ENCODE measurements at places on chromosomes 7 and 10.

DNA sequence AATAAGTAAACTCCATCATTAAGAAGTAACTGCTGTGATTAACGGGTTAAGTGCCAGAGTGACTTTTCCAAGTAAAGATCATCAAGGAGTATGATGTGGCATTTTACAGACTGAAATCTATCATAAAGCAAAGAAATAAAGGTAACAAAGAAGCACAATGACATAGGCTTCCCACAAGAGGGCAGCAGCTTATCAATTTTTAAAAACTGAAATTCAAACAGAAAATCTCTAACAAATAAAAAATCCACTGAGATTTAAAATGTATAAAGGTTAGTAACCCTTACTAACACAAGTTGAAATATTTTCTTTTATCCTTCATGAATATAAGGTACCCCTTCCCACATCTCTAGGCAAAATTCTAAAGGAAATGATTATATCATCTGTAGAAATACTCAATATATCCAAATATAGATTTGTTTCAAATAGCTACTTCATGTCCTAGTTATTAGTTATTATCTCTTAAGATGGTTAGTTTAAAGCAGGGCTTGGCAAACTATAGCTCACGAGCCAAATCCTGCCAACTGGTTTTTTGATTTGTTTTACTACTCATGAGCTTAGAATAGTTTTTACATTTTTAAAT is 29.2 kb downstream of the FAM3C start:
- DNase-seq, result no peak

DNA sequence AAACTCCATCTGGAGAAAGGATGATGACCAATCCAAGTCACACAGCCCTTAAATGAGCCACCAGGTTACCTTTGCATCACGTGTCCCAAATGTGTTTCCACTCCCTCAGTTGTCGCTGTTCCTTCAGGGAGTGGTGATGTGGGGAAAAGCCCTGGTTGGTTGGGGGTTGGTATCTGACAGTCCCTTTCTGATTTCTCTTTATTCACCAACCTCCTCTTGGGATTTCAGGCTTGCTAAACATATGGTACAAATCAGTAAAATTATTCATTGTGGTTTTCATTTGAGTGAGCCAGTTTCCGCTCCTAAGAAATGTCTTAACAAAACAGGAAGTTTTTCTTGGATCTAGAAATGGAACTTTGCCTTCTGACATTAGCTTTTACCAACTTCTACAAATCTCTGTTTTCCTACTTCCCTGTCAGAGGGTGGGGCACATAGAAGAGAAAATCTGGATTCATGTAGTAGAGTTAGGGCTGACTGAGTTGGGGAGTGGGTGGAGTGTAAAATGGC is 40.0 kb upstream of the KMT2E start:
- DNase-seq, result no peak

GRCh38 chr7:38992203-38992602 is 14.5 kb downstream of the POU6F2 start:
- DNase-seq, result no peak

DNA sequence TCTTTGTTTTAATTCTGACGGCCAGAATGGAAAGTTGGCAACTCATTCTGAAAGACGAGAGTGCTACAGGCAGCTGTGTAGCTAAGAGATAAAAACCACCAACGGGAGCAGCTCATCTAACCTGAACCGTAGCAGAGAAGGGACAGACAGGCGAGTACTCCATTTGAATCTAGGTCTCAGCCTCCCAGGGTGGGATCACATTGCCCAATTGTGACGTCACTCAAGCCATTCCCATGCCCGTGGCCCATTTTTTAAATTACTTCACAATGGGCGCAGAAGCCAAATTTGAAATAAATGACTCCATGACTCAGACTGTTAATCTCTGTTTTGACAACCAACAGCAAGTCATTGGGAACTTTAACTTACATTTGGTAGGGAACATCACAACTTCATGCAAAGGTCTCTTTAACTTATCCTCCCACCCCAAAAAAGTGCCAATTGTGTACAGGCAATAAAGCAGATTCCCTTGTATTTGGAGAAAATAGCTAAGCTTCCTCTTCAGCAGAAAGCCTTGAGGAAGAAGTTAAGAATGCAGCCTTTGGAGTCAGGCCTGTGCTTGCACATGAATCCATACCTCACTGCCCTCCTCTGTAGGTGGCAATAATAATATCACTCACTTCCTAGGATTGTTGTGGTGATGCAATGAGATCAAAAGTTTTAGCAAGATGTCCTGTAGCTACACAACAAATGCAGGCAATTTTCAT is 93.2 kb upstream of the KIF5B start:
- DNase-seq, result no peak

GRCh38 chr7:105126436-105126975 is 112.5 kb downstream of the KMT2E start:
- DNase-seq, result no peak

- no peak for DNase-seq
Observed at GRCh38 chr10:62652114-62652513, 152.4 kb upstream of the ADO start.

DNA sequence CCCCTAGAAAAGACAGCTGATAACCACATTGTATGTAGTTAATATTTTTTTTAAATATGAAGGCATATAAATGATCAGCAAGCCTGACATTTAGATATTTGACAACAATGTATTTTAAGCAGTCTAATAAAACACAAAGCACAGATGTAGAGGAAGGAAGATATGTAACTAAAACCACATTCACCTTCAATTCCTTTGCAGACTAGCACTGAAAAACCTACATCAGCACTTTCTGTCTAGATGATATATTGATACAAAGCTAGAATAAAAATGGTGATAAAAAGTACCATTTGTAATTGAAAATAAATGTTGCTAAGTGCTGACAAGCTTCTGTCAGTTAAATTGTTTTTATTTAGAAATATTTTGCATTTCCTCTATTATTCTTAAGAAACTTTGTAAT is 153.6 kb downstream of the IMMP2L start:
- no peak for DNase-seq

GRCh38 chr7:35508623-35509400 is 186.1 kb downstream of the HERPUD2 start:
- DNase-seq, result no peak

DNA sequence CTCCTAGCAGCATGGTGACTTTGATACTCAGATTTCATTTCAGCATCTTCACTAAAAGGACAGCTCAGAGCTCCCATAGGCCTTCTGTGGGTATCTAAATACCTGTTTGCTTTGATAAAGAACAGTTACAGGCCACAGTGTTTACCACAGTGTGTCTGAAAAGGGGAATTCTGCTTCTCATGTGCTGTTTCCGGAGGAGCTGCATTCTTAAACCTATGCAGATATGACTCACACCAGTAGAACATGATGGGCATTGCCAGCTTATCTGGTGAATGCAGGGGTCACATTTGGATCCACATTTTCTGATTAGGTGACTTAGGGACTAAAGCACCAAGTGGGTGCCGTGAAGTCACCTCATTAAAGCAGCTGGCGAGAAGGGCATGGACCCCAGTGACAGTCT is 52.6 kb downstream of the TRRAP start:
- no peak for DNase-seq

- no peak for DNase-seq
Observed at GRCh38 chr7:86454753-86455152, 189.0 kb upstream of the GRM3 start.

DNA sequence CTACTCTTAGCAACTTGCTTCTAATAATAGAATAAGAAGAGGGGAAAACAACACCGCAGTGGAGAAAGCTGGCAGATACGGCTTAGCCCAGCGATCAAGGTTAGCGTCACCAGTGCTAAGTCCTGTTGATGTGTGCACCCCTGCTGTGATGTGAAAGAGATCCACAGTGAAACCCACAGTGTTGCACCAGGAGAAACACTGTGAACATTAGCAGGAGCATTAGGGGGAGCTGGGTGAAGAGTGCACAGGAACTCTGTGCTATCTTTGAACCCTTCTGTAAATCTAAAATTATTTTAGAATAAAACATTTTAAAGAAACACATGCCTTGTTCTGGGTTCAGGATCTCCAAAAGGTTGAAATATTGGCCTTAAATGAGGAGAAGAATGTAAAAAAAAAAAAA is 154.1 kb upstream of the UNC5B start:
- DNase-seq, result no peak

GRCh38 chr10:100359030-100359432 is 12.0 kb downstream of the SCD start:
- no peak for DNase-seq

DNA sequence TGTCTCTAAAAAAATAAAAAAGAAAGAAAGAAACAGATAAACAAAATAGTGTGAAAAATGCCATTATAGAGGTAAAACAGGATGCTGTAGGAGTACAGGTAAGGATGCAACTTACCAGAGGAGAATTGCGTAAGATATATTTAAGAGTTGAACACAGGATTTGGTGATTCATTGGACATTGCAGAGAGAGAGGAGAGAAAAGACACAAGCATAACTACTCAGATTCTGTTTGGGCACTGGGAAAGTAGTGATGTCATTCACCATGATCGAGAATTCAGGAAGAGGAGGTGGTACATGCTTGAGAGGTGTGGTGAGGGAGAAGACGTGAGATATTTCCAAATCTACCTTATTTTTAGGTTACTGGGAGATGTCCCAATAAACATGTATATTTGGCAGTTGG is 97.6 kb downstream of the AASS start:
- DNase-seq, result no peak

- no peak for DNase-seq
Observed at GRCh38 chr10:70668454-70668970, 3.8 kb upstream of the ADAMTS14 start.

DNA sequence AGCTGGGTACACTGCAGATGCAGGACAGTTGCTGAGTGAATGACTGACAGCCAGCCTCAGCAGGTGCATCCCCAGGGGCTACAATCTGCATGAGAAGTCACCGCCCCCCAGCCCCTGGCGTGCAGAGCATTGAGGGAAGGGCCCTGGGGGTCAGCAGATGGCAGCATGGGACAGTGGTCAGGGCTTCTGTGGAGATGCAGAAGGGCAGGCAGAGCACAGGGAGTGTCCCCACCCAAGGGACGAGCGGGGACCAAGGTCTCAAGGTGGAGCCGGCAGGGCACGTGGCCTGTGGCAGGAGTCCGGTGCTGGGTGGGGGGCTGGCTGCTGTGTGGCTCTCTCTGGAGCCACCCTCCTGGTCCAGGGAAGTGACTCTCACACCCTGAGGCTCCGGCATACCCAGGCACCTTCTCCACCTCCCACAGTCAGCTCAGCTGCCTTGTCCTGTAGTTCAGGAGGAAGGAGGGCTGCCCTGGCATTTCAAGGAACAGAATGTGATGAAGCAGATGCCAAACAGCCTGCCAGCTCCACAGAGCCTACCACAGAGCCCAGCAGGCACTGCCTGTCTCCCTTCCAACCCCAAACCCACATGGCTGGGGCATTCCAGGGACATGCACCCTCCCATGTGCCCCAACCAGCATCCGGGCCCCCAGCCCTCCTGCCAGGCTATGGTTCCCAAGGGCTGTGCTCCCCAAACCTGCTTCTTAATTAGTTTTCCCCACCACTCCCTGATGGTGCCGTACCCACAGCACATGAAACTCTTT is 114.5 kb downstream of the TMEM130 start:
- no peak for DNase-seq

GRCh38 chr10:99548041-99548530 is 15.3 kb downstream of the NKX2-3 start:
- no peak for DNase-seq

GRCh38 chr10:47077941-47078340 is 166.7 kb downstream of the PTPN20 start:
- DNase-seq, result peak; percentile 38

DNA sequence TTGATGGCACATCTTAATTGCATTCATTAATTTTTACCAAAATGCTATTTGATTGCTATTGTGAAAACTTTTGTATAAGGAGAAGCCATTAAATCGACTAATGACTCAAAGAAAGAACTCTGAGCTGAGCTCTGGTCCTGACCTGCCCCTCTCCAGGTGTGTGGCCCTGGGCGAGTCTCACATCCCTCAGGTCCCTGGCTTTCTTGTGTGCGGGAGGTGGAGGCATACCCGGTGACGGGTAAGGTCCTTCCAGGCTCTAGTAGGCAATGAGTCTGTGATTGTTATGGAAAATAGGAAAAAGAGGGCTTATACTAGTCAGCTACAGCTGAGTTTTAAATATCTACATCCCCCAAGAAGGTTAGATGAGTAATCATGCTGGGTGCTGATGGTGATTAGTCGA is 248.1 kb downstream of the GATA3 start:
- no peak for DNase-seq

GRCh38 chr10:1166101-1166827 is 110.1 kb downstream of the WDR37 start:
- peak; percentile 26 for DNase-seq

DNA sequence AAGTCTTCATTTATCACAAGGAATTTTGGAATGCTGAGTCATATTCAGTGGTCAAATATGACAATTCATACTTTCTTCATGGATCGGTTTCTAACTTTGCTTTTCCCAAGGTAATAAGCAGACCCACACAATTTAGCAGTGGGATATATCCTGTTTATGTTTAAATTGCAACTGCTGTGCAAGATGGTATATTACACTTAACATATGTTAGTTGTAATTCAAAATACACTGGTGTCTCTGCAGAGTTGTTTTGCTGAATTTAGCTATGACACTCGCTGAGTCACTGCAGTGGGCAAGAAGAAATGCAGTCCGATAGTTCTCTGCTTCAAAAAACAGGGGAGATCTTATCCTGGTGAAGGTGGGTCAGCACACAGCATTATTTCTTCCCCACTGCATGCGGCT is 194.8 kb upstream of the PTN start:
- no peak for DNase-seq

GRCh38 chr10:77359287-77359691 is 278.3 kb downstream of the KCNMA1 start:
- DNase-seq, result no peak

DNA sequence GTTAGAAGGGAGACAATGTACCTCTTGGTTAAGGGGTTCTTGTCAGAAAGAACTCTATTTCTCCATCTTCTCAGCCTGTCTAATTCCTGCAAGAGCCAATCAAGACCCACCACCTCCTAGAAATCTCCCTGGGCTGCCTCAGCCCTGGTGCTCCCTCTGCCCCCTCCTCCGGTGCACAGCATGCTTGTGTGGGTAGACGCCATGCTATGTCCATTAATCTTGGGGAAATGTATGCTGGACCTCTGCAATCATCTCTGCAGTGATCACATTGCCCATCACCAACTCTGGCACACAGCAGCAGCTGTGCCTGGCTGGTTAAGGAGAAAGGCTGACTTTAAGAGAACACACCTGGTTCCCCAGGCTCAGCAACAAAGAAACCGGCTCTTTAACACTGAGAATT is 37.3 kb downstream of the SH3PXD2A start:
- no peak for DNase-seq

GRCh38 chr7:74029089-74029785 is 1.3 kb downstream of the ELN start:
- DNase-seq, result no peak

DNA sequence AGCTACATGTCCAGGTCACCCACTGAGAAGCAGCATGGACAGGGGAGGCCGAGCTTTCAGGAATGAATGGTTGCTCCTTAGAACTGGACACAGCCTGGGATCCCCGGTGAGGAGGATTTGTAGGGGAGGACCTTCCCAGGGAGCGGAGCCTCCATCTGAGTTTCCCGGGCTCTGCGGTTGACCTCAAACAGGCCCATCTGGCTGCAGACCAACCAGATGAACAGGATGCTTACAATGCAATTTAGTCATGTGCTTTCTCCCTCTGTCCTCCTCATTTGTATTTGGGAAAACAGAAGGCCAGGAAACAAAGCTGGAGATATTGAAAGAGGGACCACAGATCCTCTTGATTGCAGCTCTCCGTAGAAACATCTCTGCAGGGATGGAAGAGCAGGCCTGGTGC is 104.8 kb downstream of the EMX2 start:
- no peak for DNase-seq

GRCh38 chr10:60099998-60100747 is 193.8 kb upstream of the CCDC6 start:
- DNase-seq, result no peak

- DNase-seq, result no peak
Observed at GRCh38 chr7:105450177-105450861, 61.6 kb upstream of the SRPK2 start.

- no peak for DNase-seq
Observed at GRCh38 chr10:44985175-44985681, 6.6 kb upstream of the DEPP1 start.

Data from left forelimb (tissue), 1 donor.